SJSA1 (cell line): ENCODE measurements at places on chromosomes 4 and X. TPM values are rescaled to one million over a fixed set of nuclear protein-coding genes. Genes with fewer than 3 reads are reported as not detected.

DNA sequence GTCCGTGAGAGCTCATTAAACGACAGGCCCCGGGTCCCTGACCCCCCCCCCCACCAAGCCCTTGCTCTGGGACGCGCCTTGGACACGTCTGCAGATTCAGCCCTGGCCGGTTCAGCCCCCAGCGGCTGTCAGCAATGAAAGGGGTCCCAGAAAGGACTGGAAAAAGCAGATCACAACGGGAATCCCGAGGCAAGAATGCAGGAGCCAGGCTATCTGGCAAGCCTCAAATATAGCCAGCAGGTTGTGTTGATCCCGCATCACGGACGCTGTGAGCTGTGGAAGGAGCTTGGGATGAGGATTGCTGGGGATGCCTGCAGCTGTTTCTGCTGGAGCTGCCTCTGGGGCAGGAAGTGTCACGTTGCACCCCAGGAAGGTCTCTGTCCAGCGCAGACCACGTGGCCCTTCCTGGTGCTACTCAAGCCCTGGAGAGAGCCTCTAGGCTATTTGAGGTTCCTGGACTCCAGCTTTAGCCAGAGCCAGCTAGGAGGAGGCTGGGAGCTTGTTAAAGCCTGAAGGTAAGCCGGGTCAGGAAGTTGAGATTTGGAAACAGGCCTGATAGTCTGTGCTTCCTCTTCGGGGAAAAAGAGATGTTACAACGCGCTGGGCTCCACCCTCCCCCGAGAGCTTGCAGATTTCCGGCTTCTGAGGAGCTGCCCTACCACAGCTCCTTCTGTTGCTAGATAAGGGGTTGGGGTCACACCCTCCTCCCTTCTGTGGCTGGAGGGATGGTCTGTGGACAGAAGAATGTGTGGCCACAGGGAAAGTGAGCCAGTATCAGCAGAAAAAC, 19.3 kb upstream of the CSF2RA start:
- no peak for DNase-seq

FAM9B gene
- not detected in 2 replicates for total RNA-seq

NDNF gene
- not detected in 2 replicates for total RNA-seq

DNA sequence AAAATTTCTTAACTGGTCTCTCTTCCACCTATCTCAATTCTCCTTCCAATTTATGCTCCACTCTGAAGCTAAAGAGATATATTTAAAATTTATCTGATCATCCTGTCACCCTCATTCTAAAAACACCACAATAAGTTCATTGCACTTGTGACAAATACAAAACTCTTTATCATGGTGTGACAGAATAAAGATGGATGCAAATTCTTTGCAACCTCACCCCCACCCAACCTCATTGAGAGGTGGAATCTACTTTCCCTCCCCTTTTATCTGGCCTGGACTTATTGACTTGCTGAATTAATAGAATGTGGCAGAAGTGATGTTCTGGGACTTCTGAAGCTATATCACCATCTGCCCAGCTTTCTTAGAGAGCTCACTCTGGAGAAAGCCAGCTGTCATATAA, 46.5 kb downstream of the IDS start:
- no peak for DNase-seq

MOB1B gene
- total RNA-seq, result 7.5 and 12.9 TPM in 2 replicates

- no peak for DNase-seq
These were observed 11.7 kb downstream of the MAGEE1 start for GRCh38 chrX:76439188-76439587.

GRCh38 chr4:100420571-100420970, 97.3 kb downstream of the EMCN start:
- DNase-seq, result peak; percentile 8

GRCh38 chr4:154044108-154044531, 255.2 kb upstream of the SFRP2 start:
- no peak for DNase-seq

DNA sequence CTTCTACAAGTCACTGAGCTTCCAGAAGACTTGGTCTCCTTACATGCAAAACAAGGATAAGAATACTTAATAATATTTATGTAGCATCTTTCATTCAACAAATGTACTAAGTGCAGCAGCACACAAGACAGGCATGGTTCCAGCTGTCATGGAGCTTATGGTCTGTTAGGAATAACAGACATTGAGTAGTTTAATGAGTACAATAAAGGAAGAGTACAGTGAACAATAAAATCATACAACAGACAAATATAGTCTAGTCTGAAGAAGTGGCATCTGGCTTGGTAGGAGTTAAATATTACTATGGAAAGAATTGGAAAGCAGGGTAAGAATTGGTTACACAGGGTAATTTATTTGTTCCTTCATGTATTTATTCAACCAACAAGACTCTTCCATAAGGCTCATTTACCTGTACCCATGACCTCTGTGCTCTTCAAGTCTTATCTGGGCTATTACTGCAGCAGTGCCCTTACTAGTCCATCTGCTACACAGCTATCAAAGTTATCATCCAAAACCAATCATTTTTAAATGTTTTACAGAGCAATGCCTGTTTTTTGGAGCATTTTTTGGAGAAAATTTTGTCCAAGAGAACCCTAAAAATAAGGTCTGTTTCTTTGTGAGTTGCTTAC, 101.1 kb upstream of the RPL34 start:
- no peak for DNase-seq

DNA sequence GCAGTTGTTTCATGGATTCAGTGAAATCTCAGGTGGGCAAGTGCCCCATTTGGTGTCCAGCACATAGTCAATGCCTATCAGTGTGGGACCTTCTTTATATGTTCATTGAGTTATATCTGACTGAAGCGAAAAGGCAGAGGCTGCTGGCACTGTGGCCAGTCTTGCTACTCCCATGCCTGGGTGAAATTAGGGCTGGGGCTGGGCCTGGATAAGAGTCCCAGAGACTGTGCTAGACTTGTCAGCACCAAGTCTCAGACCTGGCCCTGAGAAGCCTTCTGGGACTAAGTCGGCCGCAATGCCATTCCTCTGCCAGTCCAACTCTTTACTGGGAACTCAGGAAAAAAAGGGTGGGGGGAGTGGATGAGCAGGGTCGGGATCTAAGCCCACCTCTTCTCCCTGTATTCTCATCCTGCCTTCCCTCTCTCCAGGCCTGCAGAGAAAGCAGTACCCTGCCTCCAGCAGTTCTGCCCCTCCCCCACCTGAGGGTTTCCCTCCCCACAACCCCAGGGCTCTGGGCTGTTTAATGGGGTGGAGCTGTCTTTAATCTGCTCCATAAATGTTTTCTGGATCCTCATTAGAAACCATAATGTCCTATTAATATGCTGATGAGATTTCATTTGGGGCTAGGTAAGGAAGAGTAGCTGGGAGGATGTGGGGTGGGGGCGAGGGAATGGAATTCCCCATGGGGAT, 153.5 kb upstream of the PJA1 start:
- no peak for DNase-seq

DNA sequence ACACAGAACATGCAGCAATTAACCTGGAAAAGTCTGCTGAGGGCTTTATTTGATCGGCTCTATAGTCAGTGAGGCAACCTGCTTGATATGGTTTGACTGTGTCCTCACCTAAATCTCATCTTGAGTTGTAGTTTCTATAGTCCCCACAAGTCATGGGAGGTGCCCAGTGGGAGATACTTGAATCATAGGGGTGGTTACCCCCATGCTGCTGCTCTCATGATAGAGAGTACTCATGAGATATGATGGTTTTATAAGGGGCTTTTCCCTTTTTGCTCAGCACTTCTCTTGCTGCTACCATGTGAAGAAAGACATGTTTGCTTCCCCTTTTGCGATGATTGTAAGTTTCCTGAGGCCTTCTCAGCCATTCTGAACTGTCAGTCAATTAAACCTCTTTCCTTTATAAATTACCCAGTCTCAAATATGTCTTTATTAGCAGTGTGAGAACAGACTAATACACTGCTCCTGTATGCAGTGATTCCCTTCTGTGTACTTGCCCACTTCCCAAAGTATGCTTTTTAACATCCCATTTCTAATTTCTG, 78.2 kb downstream of the NPFFR2 start:
- no peak for DNase-seq

DNA sequence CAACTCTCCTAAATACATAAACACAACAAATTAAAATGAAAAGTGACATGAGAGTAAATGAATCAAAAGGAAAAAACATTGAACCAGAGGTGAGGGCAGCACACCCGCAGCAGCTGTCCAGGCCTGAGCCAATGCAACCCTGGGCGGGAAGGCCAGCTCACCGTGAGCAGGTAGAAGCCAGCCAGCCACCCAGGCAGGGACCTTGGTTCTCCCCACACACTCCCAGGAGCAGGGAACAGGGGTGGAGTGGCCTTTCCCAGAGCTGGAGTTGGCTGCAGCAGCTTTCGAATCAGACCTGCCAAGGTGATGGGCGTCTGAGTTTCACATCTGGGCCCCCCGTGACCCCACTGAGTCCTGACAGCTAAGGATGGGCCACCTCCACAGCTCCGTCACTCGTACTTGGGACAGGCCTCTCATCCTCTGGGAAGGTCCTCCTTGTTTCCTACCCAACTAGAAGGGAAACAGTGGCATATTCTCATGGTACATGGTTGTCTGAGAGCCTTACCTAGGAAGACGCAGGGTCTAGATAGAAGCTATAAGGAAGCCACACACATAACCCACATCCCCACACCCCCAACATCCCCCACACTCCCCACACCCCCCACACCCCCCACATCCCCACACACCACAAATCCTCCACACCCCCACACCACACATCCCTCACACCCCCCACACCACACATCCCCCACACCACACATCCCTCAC, 172.2 kb downstream of the DCLK2 start:
- no peak for DNase-seq
